CD4-positive, alpha-beta T cell treated with Interleukin-21 for 1 hour (primary cell): ENCODE measurements at places on chromosomes 13 and 19.

GRCh38 chr19:33641261-33641660 lies 19.5 kb downstream of the CHST8 start:
- no peak for DNase-seq

DNA sequence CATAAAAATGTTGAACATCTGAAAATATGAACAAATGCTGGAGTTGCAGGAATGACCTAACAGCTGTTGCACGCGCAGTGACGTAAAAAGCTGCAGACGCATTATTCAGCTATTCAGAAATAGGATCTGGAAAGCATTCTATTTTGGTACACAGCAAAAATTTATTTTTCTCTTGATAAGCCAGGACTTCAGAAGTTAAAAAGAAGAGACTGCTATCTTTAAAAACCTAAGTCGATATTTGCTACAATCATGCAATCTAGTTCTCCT lies 36.9 kb upstream of the STARD13 start:
- DNase-seq = no peak

- peak; percentile 85 for DNase-seq
Observed at GRCh38 chr19:6753178-6754031, 13.8 kb downstream of the SH2D3A start.

DNA sequence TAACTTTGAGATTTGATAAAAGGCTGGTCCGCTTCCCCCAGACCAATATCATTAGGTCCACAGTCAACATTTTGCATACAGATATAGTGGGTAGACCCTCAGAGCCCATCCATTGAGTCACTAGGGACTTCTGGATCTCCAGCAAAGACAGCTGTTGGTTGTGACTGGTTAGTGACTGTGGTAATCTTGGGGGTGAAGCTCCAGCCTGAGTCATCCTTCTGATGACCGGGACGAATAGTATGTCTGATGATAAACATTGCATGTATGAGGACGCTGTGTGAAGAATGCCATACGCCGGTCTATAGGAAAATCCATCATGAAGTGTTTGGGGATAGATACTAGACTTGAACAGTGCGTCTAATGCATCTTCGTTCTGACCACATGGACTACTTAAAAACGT lies 307.0 kb downstream of the UQCRFS1 start:
- no peak for DNase-seq

DNA sequence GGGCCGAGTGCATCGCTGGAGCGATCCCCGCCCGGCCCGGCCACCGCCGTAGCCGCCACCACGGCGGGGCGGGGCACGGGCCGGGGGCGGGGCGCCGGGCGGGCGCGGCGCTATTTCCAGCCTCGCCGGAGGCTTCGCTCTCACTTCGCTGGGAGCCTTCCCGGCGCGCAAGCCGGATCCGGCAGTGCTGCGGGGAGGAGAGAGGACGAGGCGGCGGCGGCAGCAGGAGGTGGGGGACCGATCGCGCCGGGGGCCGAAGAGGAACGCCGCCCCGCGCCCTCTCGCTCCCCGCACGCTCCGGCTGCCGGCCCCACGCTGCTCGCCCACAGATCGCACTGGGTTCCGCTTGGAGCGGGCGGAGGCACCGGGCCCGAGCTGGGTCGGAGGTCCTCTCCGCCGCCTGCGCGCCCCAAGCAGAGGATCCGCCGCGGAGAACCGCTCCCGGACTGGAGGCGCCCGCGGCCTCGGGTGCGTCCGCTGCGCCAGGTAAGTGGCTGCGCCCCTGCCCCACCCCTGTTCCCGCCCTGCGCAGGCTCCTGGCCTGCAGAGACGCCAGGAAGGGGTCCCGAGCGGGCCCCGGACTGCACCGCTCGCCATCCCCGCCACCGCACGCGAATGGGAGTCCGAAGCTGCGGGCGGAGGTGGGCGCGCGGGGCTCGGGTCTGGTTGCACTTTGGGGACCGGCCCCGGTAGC lies at the start of gene CHST8:
CHST8 (plus strand) TSS at position 143 of the 694 bp plus-strand sequence. CDS start 67,309 bp downstream, outside the sequence.
- DNase-seq = no peak
